Articular chondrocyte of knee joint (primary cell): ENCODE measurements at places on chromosomes 5 and 9. TPM values are rescaled to one million over a fixed set of nuclear protein-coding genes. Genes with fewer than 3 reads are reported as not detected.

The FGD3 gene
- not detected in 2 replicates for total RNA-seq

The STK32A gene
- total RNA-seq = 1.7 and 3.9 TPM in 2 replicates

The QRFP gene
- total RNA-seq = not detected in 2 replicates

The BAAT gene
- total RNA-seq = not detected in 2 replicates

The TAS2R1 gene
- total RNA-seq = not detected in 2 replicates

The ISCA1 gene
- 35.5 and 37.0 TPM in 2 replicates for total RNA-seq

The NSG2 gene
- total RNA-seq = not detected in 2 replicates

The FAM174A gene
- 10.2 and 10.5 TPM in 2 replicates for total RNA-seq

The IFNA21 gene
- not detected in 2 replicates for total RNA-seq

The CCDC107 gene
- 9.9 and 14.6 TPM in 2 replicates for total RNA-seq

The GALNT12 gene
- total RNA-seq = 20.4 and 26.9 TPM in 2 replicates

The ROPN1L gene
- 0.26 and 0.32 TPM in 2 replicates for total RNA-seq

The CATSPER3 gene
- total RNA-seq = 0.13 and 0.32 TPM in 2 replicates

The PRLR gene
- total RNA-seq = 1.6 and 2.3 TPM in 2 replicates

The PCDHA11 gene
- total RNA-seq = 0.11 and 0.13 TPM in 2 replicates

The NKD2 gene
- not detected in 2 replicates for total RNA-seq

The IL3 gene
- total RNA-seq = not detected in 2 replicates

The MCTP1 gene
- total RNA-seq = 0.39 and 0.86 TPM in 2 replicates

The GAS1 gene
- total RNA-seq = 46.4 and 61.7 TPM in 2 replicates

The PCDHGA8 gene
- total RNA-seq = 5.6 and 5.7 TPM in 2 replicates

The GARIN3 gene
- not detected in 2 replicates for total RNA-seq

The GPR107 gene
- total RNA-seq = 33.8 and 36.3 TPM in 2 replicates

The CHSY3 gene
- total RNA-seq = 10.6 and 13.7 TPM in 2 replicates

The SH3PXD2B gene
- total RNA-seq = 31.3 and 35.1 TPM in 2 replicates

The PITX1 gene
- 162 and 175 TPM in 2 replicates for total RNA-seq

The XRCC4 gene
- 8.1 and 12.8 TPM in 2 replicates for total RNA-seq

The ADGRV1 gene
- 0.13 and 1.1 TPM in 2 replicates for total RNA-seq

The PPP1R2B gene
- 0.22 TPM in 1 of 2 replicates, not detected in the other for total RNA-seq

The OR1J2 gene
- total RNA-seq = 0.26 and 0.32 TPM in 2 replicates

The EDIL3 gene
- 442 and 605 TPM in 2 replicates for total RNA-seq

The SAPCD2 gene
- 2.9 and 4.0 TPM in 2 replicates for total RNA-seq

The GABRB2 gene
- total RNA-seq = not detected in 2 replicates

The VCP gene
- 254 and 283 TPM in 2 replicates for total RNA-seq

The CDC20B gene
- not detected in 2 replicates for total RNA-seq

The IFNK gene
- not detected in 2 replicates for total RNA-seq

The ACSL6 gene
- total RNA-seq = 0.32 TPM in 1 of 2 replicates, not detected in the other

The NTRK2 gene
- total RNA-seq = 19.3 and 27.5 TPM in 2 replicates

The CCL27 gene
- total RNA-seq = 0.32 TPM in 1 of 2 replicates, not detected in the other

The TPPP gene
- total RNA-seq = under 0.01 TPM in 2 replicates

The FGF1 gene
- 124 and 141 TPM in 2 replicates for total RNA-seq

The CSF2 gene
- total RNA-seq = not detected in 2 replicates

The FAM151B gene
- 13.7 and 14.6 TPM in 2 replicates for total RNA-seq

The OMD gene
- 66.4 and 85.3 TPM in 2 replicates for total RNA-seq

The RNF208 gene
- total RNA-seq = 0.39 TPM in 1 of 2 replicates, not detected in the other

The TSPAN17 gene
- total RNA-seq = 24.9 and 27.4 TPM in 2 replicates

The NUTM2G gene
- total RNA-seq = not detected in 2 replicates
